ENCODE measurements at places on chromosomes 2 and 18. TPM values are rescaled to one million over a fixed set of nuclear protein-coding genes. Genes with fewer than 3 reads are reported as not detected.

GRCh38 chr2:50611351-50611871 lies 420.5 kb downstream of the NRXN1 start:
- DNase-seq: no peak

DNA sequence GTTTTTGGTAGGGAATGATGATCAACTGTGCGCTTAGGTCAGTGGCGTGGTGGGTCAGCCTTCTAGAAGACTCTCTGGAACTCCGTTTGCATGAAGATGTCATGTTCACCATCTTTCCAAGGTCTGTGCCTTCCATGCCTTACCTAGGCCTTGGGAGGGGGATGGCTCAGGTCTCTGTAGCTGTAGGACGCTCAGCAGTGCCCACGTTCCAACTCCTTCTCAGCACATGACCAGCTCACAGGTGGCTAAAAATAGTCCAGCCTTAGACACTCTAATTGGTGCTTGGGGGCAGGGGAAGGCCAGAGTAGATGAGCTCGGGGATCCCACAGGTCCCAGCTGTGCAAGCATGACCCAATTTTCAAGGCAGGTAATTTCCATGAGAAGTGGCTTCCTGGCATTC lies 42.3 kb upstream of the TEX51 start:
- DNase-seq: peak; percentile 13

DNA sequence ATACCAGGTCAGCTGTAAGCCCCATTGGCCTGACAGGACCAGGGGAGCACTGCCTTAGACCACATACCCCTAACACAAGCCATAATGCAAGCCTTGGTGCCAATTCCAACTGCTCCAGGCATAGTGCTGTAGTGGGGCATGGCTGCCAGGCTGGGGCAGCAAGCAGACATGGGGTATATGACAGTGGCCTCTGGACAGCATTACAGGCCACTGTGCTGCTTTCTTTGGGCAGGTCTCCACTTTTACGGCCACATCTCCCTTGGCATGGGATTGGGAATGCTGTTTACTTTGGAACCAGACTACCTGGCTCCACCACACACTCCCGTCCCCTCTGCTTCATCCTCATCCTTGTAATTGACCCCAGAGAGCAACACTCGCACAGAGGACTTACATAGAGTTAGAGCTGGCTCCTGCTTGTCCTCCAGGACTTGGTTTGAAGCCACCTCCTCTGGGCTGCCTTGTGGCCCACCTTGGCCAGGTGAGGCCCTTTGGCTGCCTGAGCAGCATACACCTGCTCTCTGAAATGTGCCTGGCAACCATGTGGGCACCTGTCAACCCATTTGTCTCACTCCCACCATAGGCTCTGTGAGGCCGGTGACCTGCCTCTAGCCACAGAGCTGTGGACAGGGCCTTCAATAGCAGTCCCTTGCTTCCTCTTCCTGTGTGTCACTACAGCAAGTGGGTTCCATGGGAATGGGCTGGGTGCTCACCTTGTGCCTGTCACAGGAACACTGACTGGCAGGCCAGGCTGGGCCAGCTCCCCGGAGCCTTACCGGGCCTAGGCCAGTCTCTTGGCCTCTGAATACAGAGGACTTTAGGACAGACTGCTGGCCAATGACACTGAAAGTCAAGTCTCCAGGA lies 262.6 kb upstream of the HS6ST1 start:
- peak; percentile 44 for DNase-seq

GRCh38 chr2:200125444-200126284 lies 170.3 kb downstream of the MAIP1 start:
- no peak for DNase-seq

DNA sequence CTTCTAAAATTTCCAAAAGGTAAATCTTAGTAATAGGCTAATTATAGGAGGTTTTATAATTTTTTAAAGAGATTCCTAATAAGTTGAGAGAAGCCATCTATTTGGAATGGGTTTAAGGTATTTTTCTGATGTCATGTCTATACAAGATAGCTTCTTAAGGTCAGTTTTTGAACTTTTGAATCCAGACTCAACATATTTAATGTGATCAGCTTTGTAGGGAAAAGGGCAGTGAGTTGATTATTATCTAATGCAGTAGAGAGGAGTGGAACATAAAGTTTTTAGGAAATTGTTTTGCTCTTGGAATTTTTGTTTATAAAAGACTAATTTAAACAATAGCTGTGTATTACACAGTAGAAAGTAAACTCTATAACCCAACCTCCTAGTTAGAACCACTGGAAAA lies 96.3 kb downstream of the PHLPP1 start:
- DNase-seq: no peak

- peak; percentile 28 for DNase-seq
These were observed 4.3 kb upstream of the SH3BP4 start for GRCh38 chr2:234947556-234947955.

- DNase-seq: no peak
These were observed 51.7 kb downstream of the RBKS start for GRCh38 chr2:27838502-27838901.

- no peak for DNase-seq
These were observed 479 bp downstream of the SCN9A start for GRCh38 chr2:166375195-166375735.

GRCh38 chr2:39377226-39377939 lies 59.7 kb downstream of the MAP4K3 start:
- DNase-seq: no peak

DNA sequence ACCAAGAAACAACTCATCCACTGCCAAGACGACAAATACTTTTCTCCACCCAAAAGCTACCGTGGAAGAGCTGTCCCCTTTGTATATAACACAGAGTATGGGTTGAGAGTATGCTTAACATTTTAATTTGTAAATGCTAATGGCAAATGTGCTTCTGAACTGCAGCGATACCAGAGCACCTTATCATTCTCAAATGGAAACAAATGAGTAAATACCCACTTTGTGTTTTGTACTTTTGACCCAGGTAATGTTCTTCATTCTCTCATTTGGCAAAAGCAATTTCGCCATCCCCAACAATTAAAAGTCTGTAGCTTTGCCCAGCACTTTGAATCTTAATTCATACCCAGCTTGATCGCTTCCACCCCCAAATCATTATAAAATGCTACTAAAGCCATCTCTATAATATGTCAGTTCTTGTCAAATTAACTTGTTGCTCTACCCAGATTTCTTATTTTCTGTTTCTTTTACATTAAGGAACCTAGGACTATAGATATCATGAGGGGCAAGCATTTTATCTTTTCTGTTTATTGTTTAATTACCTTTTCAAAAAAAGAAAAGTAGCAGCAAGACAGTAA lies 6.2 kb upstream of the POU3F3 start:
- DNase-seq: no peak

GRCh38 chr2:197357986-197358385 lies 47.4 kb upstream of the ANKRD44 start:
- no peak for DNase-seq

- DNase-seq: no peak
These were observed 25.4 kb downstream of the UBE2E3 start for GRCh38 chr2:181005809-181006208.

GRCh38 chr2:48343571-48344440 lies 186.1 kb upstream of the STON1 start:
- no peak for DNase-seq

DNA sequence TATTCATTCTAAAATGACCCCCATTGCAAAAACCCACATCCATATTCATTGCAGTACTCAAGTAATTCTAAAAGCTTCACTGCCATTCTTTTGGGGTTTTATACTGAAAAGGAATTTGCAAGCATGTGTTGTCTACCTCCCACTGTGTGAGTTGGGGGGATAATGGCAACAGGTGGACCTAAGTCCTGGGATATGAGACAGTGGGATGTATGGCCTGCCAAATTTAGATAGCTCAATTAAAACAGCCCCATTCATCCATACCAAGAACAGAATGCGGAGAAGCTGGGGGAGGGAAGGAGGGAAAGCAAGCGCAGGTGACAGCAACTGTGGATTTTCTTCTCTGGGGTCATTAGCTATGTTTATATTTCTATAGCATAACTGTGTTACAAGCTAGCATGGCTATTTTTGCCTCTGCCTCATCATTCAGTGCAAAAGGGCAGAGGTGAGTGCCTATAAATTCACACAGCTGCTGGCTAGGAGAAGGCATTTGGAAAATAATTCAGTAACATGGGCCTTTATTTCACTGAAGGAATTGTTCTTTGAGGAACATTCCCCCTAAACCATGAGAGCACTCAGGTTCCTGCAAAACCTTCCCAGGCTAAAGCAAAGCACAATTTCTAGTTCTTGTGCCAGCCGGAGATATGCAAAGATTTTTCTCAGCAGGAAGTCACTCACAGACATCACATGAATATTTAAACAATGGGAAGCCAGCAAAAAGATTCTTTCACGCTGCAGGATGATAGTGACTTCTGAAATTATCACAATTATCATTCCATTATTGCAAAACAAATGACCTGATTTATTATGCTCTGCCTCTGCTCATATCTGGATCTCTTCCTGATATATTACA lies 393.9 kb upstream of the ACVR2A start:
- no peak for DNase-seq

DNA sequence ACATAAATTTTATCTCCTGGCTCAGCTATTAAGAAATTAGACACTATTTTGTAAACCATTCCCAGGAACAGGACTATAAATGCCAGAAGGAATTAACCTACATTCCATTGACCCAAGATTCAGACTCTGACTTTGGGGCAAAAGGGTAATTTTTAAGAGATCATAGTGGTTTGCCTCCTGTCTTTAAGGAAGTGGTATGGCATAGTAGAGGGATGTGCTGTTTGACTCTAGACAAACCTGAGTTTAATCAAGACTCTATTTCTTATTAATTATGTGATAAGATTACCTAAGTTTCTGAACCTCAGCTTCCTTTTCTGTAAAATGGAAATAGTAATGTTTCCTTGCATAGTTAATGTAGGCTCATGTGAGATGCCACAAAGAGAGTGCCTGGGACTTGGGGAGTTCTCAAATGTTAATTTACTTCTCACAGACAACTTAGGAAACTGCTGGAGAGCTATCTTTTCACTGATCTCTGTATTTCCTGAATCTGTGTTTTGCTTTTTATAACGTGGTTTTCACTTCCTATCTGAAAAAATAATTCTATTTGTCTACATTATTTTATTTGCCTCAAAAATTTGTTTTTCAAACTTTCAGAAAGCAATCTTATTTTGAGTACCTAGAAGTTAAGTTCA lies 11.9 kb upstream of the SLC40A1 start:
- DNase-seq: no peak

GRCh38 chr2:109453371-109453995 lies 160.3 kb downstream of the SEPTIN10 start:
- DNase-seq: no peak

- DNase-seq: no peak
These were observed 148.6 kb downstream of the B3GNT2 start for GRCh38 chr2:62344472-62344871.

- DNase-seq: no peak
These were observed 164.5 kb downstream of the LCLAT1 start for GRCh38 chr2:30611583-30611982.

DNA sequence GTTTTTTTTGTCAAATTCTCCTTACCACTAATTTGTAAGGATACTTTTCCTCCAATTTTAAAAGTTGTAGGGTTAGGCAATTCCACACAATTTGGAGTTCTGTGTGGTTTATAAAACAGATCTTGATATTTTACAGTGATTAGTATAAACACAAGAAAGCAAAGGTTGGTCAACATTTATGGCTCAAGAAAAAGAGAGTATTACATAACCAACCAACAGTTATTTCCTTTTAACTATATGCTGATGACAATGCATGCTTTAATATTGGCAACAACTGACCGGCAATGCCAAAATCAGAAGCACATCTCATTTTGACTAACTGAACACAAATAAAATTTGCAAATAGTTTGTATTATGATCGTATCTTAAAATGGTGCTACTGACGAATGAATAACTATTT lies 137.2 kb downstream of the CDH2 start:
- DNase-seq: no peak

- no peak for DNase-seq
These were observed 463.6 kb upstream of the REG3G start for GRCh38 chr2:78561876-78562275.

DNA sequence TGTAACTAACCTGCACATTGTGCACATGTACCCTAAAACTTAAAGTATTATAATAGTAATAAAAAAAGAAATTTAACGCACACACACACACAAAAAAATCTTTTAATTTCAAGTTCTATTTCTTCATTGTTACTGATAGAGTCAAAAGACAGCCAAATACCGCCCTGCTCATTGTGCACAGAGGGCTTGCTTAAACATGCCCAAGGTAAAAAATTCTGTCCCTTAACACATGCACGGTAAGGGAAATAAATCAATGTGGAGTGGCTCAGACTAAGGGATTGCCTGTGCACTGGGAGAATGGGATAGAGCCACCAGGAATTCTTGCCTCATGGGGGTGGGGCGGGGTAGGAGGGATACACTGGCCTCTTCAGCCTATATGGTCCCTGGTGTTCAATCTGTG lies 468.0 kb downstream of the NUP35 start:
- DNase-seq: no peak

DNA sequence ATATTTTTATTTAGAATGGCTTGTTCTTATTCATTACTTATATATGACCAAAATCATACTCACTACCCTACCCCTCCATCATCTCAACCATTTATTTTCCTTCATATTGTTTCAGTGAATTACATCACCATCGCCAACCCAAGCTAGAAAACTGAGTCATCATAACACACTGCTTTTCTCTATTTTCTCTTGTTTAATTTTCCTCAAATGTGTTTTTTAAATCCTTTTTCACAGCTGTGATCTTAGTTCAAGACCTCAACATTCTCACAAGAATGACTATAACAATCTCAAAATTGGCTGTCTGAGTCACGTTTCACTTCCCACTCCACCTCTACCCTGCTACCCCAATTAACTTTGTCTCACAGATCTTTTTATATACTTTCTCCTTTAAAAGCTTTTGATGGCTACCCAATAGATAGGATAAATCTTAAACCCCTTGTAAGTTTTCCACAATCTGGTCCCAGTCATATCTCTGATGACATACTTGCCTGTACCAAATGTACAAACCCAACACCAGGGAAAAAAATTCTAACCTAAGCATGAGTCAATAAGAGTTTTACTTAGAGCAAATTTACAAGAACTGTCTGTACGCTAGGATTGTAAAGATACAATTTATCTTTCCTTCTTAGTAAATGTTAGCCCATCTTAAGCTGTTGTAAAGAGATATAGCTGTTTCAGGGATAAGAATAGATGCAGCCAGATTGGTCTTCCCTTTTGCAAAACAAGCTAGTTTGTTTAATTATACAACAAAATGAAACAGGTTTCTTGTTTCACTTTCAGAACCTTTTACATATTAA lies 635.1 kb upstream of the SLC39A10 start:
- DNase-seq: no peak

The TDRD15 gene
- 1.7 TPM for total RNA-seq

The NYAP2 gene
- not detected for total RNA-seq

The TCF23 gene
- not detected for total RNA-seq

The ZNF514 gene
- 7.5 TPM for total RNA-seq

The PJVK gene
- 2.4 TPM for total RNA-seq

The LYPD6B gene
- 0.28 TPM for total RNA-seq

The UGP2 gene
- total RNA-seq: 204 TPM

The ANKRD30BL gene
- total RNA-seq: not detected

The STAT4 gene
- total RNA-seq: 27.3 TPM

The CDK15 gene
- total RNA-seq: not detected

The MFSD2B gene
- 0.30 TPM for total RNA-seq

The RFTN2 gene
- 11.6 TPM for total RNA-seq

The SOX11 gene
- 0.11 TPM for total RNA-seq

The OXER1 gene
- 0.47 TPM for total RNA-seq

Data from right atrium auricular region (tissue), 2 donors.